ENCODE measurements at places on chromosomes 3 and 15. TPM values are rescaled to one million over a fixed set of nuclear protein-coding genes. Genes with fewer than 3 reads are reported as not detected.

DNA sequence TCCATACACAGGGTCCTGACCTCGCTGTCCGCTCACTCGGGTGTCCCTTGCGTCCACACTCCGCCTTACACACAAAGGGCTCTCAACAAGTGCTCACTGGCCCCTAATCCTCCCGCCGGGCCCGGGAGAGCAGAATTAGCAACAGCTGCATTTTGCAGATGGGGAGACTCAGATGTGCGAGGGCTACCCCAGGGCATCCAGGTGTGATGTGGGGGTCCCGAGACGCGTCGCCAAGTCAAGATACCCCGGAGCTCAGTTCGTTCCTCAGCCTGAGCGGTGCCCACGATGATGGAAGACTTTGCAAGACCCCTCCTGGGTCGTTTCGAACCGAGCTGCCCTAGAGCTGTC, 14.9 kb upstream of the WNT7A start:
- no peak for DNase-seq

- no peak for DNase-seq
These were observed 238.9 kb downstream of the SUCLG2 start for GRCh38 chr3:67415511-67415910.

DNA sequence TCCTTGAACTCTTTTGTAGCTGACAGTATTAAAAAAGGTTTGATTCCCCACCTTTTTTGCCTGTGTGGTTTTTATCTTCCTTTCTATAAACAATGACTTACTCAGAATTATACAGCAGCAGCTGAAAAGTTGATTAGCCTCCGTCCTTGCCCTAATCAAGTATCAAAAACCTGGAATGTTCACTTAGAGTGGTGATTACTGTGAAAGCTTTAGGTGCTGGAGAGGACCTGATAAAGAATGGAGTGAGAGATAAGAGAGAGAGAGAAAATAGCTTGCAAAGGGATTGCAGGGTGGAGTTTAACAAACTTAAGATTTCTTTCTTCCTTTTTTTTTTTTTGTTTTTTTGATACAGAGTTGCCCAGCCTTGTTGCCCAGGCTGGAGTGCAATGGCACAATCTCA, 6.7 kb downstream of the CGNL1 start:
- DNase-seq, result no peak

GPR149 gene
- total RNA-seq, result not detected

- DNase-seq, result peak; percentile 3
These were observed 741.5 kb downstream of the EDEM1 start for GRCh38 chr3:5929027-5929426.

Measured in neural progenitor cell (in vitro differentiated cells).